ENCODE measurements at places on chromosomes 1 and 21. TPM values are rescaled to one million over a fixed set of nuclear protein-coding genes. Genes with fewer than 3 reads are reported as not detected.

GRCh38 chr1:35935442-35936388, 4.8 kb downstream of the AGO3 start:
- H3K36me3 ChIP-seq = peaks cover 4% of the 10 kb centered on the region
- no peak overlapping the region for H3K4me3 ChIP-seq
- H3K4me1 ChIP-seq = peaks cover 40% of the 10 kb centered on the region
- H3K27me3 ChIP-seq = no peaks in the 10 kb centered on the region
- H3K27ac ChIP-seq = no peak overlapping the region
- DNase-seq = no peak

GRCh38 chr1:198909973-198910372, 271.1 kb downstream of the PTPRC start:
- no peak for DNase-seq
- H3K4me1 ChIP-seq = peaks cover 26% of the 10 kb centered on the region

- DNase-seq = no peak
- no peak overlapping the region for H3K27ac ChIP-seq
- H3K4me1 ChIP-seq = no peaks in the 10 kb centered on the region
- no peaks in the 10 kb centered on the region for H3K36me3 ChIP-seq
- H3K27me3 ChIP-seq = peaks cover 2% of the 10 kb centered on the region
- no peak overlapping the region for H3K4me3 ChIP-seq
These were observed 22.2 kb upstream of the SMG7 start for GRCh38 chr1:183450093-183450492.

DNA sequence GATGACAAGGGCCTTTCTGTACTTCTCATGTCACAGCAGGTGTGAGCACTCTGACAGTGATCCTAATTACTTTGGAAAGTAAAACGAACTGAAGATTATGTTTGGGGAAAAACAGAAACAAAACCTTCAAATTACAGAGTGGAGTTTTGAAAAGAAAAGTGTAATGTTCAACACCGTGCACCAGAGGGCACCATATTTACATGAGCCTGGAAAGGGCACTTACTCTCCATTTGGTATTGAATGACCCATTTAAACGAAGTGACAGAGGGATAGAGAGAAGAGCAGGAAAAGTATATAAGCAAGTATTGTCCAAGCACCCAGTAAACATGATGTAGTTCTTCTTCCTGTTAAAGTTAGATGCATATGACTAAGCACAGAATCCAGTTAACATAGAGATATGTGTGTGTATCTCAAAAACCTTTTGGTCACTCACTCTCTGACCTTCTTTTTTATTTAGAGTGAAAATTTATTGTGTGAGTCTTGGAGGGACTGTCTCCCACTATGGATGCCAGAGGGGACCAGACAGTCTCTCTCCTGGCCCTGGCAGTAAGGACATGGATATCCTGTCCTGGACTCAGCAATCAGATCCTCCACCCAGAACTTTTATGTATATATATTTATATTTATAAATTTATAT, 3.8 kb upstream of the RGSL1 start:
- no peaks in the 10 kb centered on the region for H3K27me3 ChIP-seq
- DNase-seq = peak; percentile 45
- H3K4me3 ChIP-seq = no peak overlapping the region
- peaks cover 2% of the 10 kb centered on the region for H3K4me1 ChIP-seq
- H3K27ac ChIP-seq = no peak overlapping the region
- no peaks in the 10 kb centered on the region for H3K36me3 ChIP-seq

The SAMSN1 gene
- 39.8 TPM for total RNA-seq

Data from activated CD4-positive, alpha-beta T cell treated with anti-CD3 and anti-CD28 coated beads for 36 hours (primary cell).